Right ventricle myocardium inferior (tissue), 1 donor: ENCODE measurements at places on chromosomes 16 and 17.
A peak's percentile ranks its signal among the peaks of the same experiment; 100 is the strongest.

DNA sequence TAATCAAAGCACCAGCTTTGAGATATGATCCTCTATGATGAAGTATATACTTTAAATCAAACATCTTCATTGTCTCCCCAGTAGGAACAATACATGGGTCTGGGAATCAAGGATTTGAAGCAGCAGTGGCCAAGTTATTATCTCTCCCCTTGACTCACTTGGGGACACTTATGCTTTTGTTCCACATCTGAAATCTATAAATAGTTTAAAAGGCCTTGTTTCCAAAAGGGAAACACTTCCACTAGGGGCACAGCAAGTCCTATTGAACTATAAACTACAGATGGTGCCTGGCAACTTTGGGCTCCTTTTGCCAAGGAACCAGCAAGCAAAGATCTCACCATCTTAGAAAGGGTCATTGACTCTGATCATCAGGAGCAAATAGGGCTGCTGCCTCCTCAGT is 16.0 kb upstream of the CEP112 start:
- no peak for DNase-seq

DNA sequence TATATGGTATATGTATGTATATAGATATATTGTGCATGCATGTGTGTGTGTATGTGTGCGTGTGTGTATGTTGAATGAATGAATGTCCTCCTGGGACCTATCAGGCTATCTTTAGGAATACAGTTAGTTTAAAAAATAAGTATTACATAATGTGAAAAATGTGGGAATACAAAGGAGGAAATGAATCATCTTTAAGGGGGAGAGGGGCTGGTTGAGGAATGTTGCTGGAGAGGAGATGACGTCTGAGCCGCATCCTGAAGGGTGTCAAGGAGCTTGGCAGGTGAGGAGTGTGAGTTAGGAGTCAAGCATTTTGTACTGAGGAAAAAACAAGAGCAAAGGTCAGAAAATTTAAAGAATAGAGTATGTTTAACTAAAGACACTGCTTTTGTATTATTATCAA is 62.4 kb upstream of the NLK start:
- no peak for DNase-seq

DNA sequence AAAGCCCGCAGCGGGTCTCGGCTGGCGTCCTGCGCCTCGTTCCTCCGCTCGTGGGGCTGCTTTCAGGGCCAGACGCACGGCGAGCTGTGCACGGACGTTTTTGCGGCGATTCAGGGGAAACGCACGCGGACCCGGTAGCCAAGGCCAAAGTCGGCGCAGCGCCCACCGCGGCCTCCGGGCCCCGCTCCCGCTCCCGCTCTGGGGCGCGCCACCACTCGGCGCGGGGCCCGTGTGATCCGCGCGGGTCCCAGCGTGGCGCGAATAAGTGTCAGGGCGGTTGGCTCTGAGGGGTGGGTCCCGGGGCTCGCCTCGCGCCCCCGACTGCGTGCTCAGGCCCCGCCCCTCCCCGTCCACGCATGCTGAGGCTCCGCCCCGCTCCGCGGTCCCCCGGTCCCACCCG is 694 bp upstream of the TBCD start:
- DNase-seq = no peak

- DNase-seq = no peak
Observed at GRCh38 chr17:79745641-79746105, 14.9 kb downstream of the ENPP7 start.

- DNase-seq = no peak
Observed at GRCh38 chr17:55601874-55602364, 90.7 kb upstream of the SMIM36 start.

DNA sequence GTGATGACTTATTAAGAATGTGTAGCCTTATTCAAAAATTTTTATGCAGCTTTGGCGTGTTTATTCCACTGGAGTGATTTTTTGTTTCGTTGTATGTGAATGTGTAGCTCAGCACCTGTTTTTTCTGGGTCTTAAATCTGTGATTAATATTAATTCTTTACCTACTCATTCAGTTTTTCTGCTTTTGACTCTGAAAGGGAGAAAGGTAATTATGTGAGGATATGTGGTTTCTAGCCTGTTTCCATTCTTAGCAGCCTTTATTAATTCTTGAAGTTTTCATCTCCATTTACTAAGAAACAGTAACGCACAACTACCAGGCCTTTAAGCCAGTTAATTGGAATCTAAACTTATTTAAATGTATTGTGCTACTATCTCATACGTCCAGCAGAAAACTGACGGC is 7.0 kb downstream of the HEATR3 start:
- no peak for DNase-seq

GRCh38 chr17:51097708-51098446 is 22.8 kb downstream of the SPAG9 start:
- DNase-seq = no peak

- no peak for DNase-seq
Observed at GRCh38 chr16:82867485-82867884, 240.7 kb downstream of the CDH13 start.

DNA sequence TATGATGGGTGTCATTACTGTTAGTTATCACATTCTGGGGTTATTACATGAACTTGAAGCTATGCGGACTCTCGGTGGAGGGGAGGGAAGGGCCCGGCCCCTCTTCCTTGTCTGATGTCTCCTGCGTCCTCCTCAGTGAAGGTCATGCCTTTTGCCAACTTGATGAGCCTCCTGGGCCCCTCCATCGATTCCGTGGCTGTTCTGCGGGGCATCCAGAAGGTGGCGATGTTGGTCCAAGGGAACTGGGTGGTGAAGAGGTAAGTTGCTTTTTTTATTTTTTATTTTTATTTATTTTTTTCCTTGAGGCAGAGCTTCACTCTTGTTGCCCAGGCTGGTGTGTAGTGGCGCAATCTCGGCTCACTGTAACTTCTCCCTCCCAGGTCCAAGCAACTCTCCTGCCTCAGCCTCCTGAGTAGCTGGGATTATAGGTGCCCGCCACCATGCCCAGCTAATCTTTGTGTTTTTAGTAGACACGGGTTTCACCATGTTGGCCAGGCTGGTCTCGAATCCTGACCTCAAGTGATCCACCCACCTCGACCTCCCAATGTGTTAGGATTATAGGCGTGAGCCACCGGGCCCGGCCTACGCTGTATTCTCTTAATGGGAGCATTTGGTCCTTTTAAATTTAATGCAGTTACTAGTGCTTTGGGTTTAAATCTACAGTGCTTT is 21.6 kb downstream of the POLR3E start:
- DNase-seq = peak; percentile 66

- no peak for DNase-seq
Observed at GRCh38 chr17:56842577-56842976, 8.6 kb downstream of the DGKE start.

DNA sequence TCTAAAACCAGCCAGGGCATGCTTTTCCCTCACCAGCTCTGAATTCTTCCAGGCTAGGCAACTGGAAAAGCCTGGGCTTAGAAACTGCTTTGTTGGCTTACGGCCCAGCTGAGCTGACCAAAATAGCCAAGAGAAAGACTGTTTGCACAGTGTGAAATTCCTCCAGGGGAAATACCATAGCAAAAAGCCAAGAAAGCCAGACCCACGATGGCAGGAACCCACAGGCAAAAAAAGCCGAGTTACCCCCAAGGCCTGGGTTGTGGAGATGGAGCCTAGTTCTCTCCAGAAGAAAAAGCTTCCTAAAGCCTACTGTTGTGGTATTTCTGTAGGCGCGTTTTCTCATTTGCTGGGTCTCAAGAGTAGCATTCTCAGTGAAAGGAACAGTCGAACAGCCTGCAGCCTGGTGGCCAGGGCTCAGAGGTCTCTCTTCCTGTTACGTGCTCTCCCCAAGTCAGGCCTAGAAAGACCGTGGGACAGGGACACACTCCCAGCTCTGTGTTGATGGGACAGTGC is 9.2 kb downstream of the SP2 start:
- DNase-seq = no peak

GRCh38 chr16:66269617-66270332 is 96.7 kb upstream of the CDH5 start:
- DNase-seq = no peak

GRCh38 chr17:16491131-16491702 is 776 bp downstream of the LRRC75A start:
- DNase-seq = no peak

DNA sequence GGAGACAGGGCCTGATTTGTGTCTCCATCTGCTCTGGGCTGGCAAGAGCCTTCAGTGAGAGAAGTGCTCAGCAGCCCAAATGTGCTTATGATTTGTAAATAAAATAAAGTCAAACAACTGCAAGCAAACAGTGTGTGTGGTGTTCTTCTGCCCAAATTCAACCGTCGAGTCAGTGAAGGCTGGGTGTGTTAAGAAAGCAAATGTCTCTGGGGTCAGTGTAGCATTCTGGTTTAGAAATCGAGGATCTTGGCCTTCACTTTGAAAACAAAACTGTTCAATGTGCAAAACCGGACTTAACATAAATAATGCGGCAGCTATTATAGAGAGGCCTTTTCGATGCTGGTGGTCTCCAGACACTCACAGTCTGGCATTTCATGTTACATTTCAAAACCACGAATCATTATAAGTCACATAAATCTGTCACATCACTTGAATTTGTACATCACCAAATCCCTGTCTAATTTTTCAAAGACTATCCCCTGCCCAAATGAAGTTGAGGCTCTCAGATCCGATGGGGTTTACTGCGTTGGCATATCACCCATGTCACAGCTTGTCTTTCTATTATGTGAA is 158.6 kb upstream of the MYOCD start:
- no peak for DNase-seq

GRCh38 chr17:53628011-53628410 is 194.7 kb upstream of the KIF2B start:
- DNase-seq = no peak

DNA sequence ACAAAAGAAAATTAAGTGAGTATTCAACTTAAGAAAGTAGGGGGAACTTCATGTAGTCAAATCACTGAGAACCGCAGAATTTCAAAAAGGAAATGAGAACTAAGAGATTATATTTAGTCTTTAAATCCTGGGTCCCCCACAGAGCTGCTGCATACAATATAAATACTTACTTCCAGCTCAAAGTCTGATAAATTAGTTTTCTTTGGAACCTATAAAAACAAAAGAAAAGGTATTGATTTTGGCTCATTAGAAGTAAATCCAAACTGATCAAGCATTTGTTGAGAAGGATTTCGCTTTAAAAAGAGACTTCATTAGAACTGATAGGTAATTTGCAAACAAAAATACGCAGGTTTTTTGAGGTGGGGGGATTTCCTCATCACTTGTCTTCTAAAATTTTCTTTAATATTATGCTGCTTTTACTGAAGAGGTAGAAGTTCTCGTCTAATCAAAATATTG is 21.9 kb downstream of the PARN start:
- DNase-seq = no peak

DNA sequence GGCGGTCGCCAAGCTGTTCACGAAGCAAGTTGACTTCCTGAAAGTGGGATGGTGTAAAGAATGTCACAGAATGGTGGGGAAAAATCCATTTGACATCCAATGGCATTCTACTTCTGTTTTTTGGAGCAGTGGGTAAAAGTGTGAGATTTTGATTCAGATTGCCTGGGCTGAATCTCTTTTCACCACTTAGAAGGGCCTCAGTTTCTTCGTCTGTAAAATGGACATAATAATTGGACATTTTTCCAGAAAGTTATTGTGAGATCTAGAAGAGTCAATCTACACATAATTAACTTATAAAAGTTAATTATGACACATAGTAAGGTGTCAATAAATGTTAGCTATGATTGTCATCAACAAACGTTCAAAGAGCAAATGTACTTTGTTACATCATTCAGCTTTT is 3.0 kb downstream of the KRT40 start:
- no peak for DNase-seq

GRCh38 chr16:60463986-60464385 is 1572.3 kb downstream of the CDH8 start:
- DNase-seq = no peak

DNA sequence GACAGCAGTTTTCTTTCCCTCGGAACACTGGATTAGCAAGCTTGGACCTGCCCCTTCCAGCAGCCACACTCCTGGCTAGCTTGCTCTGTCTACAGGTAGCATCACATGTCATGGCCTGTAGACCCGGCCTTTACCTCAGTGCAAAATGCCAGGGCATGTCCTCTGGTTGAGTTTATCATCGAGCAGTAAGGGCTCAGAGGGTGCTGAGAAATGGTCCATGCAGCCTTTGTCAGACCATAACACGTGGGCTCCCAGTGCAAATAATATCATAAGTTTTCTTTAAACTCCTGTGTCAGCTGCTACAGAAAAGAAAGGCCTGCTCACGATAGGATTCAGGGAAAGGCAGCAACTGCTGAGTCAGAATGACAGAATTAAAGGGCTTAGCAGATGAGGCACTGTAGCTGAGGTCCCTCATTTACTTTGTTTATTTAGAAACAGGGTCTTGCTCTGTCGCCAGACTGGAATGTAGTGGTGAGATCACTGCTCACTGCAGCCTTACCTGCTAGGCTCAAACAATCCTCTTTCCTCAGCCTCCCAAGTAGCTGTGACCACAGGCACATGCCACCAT is 8.0 kb upstream of the GNA13 start:
- no peak for DNase-seq

GRCh38 chr16:22861580-22861979 is 47.6 kb downstream of the HS3ST2 start:
- DNase-seq = no peak

- no peak for DNase-seq
Observed at GRCh38 chr17:74713171-74713755, 540 bp upstream of the CD300LF start.

DNA sequence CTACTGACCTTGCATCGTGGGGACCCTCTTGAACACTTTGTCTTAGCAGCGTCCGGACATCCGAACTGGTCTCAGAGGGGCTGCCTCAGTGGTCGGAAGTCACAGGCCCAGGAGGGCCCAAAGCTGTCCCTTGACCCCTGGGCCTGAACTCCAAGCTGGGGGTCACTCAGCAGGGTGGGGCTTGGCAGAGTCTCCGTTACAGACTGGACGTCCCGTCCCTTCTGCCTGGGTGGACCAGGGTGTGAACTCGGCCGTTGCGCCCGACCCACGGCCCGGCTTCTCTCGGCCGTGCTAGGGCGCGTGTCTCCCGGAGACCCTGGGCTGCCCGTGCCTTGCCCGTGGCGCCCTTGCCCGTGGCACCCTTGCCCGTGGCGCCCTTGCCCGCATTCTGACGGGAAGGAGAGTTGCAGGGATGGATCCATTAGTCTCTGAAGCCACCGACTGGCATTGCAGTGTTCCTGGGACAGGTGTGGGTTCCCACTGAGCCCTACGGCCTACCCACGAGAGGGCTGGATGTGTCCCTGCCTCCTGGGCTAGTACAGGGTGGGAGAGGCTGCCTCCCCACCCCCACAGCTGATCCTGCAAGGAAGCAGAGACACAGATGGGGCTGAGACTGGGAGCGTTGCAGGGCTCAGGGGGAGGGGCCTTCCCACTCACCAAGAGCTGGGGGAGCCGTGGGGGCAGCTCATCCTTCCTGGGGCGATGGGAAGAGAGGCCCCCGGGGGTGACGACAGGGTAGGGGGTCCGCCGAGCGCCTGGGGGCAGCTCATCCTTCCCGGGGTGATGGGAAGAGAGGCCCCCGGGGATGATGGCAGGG is 4.9 kb downstream of the CACNA1H start:
- no peak for DNase-seq

GRCh38 chr16:66364959-66365306 is 1.6 kb upstream of the CDH5 start:
- no peak for DNase-seq

GRCh38 chr16:3646348-3646920 is 8.1 kb upstream of the DNASE1 start:
- DNase-seq = no peak

GRCh38 chr17:75511610-75512575 is 3.4 kb downstream of the CASKIN2 start:
- peak; percentile 58 for DNase-seq

- DNase-seq = no peak
Observed at GRCh38 chr17:72683506-72684404, 408.7 kb downstream of the SLC39A11 start.
